ENCODE measurements at places on chromosomes 6 and 20.

- no peak for DNase-seq
Observed at GRCh38 chr6:127403636-127404035, 55.6 kb downstream of the KIAA0408 start.

GRCh38 chr6:148954461-148954860, 207.6 kb downstream of the UST start:
- no peak for DNase-seq

DNA sequence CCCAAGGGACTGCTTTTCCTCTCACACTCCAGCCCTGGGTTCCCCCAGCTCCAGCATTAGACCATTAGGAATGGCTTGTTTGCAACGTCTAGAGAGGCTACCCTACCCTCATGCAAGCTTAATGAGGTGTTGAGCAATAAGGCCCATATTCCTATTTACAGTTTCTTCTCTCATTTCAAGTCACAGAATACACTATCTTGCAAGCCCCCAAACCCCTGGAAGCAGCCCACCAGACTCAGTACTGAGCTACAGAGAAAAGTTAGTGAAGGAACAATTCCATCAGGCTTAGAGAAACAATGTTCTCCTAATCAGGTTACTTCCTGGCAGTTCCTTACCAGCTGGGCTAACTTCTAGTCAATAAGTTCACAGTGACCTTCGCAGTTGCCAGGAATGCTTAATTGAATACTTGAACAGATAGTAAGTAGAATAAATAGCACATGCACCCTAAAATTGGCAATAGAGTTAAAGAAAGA, 606.5 kb upstream of the NOX3 start:
- DNase-seq = no peak

DNA sequence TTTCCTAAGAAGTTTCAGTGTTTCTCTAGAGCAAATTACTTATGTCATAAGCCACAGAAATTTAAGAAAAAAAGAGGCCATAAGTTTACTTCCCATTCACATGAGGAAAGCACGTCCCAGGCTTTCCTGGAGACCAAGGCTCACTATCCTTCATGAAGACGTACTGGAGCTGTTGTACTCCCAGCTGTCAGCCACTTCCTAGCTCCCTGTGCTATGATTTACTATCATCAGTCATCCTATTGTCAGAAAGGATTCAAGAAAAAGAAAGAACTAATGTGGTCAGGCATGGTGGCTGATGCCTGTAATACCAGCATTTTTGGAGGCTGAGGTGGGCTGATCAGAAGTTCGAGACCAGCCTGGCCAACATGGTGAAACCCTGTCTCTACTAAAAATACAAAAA, 337.4 kb upstream of the SOX4 start:
- DNase-seq = no peak

GRCh38 chr20:23334111-23334510, 16.5 kb upstream of the NXT1 start:
- no peak for DNase-seq

- no peak for DNase-seq
Observed at GRCh38 chr6:151807513-151808370, at the start of gene ESR1. ESR1 (plus strand) TSS chr6:151807682; CDS start chr6:151807913, 231 bp downstream.

GRCh38 chr20:44089987-44090674, 96.9 kb downstream of the JPH2 start:
- DNase-seq = no peak

GRCh38 chr20:16158976-16159286, 414.3 kb downstream of the KIF16B start:
- no peak for DNase-seq

DNA sequence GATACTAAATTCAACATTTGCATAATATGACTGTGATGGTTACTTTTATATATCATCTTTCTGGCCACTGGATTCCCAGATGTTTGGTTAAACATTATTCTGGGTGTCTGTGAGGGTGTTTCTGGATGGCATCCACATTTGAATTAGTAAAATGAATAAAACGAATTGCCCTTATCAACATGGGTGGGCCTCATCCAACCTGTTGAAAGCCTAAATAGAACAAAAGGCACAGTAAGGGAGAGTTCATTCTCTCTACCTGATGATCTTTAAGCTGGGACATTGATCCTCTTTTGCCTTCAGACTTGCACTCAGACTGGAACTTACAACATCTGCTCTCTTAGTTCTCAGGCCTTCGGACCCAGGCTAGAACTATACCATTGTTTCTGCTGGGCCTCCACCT, 57.6 kb downstream of the CD24 start:
- DNase-seq = no peak

DNA sequence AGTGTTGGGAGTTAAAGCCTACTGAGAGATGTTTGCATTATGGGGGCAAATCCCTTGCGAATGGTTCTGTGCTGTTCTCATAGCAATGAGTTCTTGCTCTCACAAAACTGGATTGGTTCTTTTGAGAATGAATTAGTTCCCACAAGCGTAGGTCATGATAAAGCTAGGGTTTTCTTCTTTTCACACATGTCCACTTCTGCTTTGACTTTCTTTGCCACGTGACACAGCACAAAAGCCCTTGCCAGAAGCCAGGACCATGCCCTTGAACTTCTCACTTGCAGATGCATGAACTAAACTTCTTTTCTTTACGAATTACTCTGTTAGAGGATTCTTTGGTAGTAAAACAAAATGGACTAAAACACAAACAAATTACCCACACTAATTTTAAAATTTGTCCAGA, 922.8 kb downstream of the EPHA7 start:
- DNase-seq = no peak

- no peak for DNase-seq
Observed at GRCh38 chr6:170043881-170044790, 246.7 kb downstream of the DLL1 start.

DNA sequence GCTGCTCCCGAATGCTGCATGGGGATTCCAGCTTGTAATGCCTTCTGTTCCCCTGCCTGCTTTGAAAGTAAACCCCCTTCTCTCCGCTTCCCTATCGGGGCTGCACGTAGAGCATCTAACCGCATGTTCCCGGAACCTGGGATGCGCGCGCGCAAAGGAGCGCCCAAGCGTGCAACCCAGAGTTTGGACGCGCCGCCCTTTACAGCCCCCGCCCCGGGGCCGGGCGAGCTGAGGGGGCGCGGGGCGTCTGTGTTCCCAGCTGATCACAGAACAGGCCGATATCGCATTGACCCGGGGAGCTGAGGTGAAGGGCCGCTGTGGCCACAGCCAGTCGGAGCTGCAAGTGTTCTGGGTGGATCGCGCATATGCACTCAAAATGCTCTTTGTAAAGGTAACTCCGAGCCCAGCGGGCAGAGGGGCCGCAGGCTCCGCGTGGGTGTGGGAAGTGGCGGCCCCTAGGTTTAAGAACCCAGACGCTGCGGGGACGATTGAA, 1.4 kb downstream of the LAMP5 start:
- no peak for DNase-seq

GRCh38 chr6:131400054-131400778, 172.8 kb upstream of the ARG1 start:
- no peak for DNase-seq

GRCh38 chr20:52631469-52631868, 340.7 kb upstream of the TSHZ2 start:
- no peak for DNase-seq

GRCh38 chr20:59331721-59332329, 31.4 kb downstream of the EDN3 start:
- no peak for DNase-seq
